NCI-H446 treated with DMSO at 0.1 percent for 48 hours (cell line): ENCODE measurements at places on chromosomes 13 and 19.

DNA sequence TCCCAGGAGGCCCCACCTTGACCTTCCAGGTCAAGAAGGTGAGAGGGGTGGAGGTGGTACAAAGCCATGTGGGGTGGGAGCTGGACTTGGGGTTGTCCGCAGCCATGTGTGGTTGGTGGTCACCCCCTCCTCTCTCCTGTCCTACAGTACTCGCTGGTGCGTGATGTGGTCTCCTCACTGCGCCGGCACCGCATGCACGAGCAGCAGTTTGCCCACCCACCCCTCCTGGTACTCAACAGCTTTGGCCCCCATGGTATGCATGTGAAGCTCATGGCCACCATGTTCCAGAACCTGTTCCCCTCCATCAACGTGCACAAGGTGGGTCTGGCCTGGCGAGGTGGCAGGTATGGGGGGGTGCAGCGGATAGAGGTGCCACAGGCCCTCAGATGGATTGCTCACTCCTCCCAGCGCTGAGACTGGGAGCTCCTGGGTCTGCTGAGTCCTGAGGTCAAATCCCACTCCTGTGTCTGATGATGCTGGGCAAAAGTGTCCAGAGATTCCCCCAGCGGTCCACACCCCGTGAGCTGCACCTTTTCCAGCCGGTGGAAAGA lies 1.7 kb downstream of the PPAN start:
- DNase-seq: no peak

DNA sequence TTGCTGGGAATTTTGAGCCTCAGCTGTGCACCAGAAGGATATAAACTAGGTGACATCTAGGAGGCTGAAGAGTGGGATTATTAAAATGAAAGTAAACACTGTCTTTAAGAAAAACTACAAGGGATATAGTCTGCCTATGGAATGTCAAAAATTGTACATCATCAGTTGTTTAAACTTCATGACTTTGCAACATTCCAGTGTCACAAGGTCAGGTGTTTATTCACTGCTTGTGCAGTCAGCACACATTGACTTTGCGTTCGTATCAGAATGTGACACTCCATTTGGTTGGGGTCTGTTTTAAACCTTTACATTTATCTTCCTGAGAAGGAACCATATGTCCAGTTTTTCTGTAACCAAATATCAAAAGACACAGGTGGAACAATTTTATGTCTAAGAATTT lies 85.6 kb downstream of the KL start:
- DNase-seq: no peak

DNA sequence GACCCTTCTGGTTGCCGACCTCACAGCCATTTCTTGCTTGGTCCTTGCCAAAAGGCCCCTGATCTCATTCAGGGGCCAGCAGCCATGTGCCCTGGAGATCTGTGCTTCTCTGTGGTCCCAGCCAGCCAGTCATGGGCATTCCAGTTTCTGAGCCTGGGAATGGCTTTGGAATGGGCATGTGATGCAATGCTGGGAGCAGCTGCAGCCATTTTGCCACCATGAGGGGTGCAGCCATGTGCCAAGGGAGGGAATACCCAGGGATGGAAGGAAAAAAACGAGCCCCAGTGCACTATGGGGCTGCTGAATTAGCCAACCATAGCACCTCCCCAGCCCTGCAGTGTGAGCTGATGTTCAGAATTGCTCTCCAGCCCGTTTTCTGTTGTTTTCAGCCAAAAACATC lies 26.3 kb downstream of the F2RL3 start:
- no peak for DNase-seq

DNA sequence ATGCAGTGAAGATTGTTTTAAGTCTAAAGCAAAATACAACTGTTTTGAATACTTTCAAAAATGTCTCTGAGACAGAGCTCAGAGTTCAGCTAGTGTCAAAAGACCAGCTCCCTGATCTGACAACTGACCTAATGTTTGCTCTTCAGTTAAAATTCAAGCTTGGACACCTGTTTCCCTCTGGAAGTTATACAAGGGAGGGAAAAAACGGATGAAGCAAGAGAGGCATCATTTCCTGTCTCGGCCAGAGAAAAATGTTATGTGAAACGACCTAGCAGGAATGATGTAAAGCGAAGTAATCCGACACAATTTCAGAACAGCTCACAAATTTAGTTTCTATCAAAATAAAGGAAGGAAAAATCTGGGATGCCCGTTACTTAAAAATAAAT lies 59.4 kb downstream of the ZAR1L start:
- DNase-seq: no peak

GRCh38 chr13:99375738-99376080 lies 68.5 kb upstream of the GPR183 start:
- DNase-seq: no peak
